ENCODE measurements at places on chromosomes 7 and 10.

GRCh38 chr7:90246171-90246570 is 1.2 kb downstream of the CFAP69 start:
- no peak for DNase-seq

DNA sequence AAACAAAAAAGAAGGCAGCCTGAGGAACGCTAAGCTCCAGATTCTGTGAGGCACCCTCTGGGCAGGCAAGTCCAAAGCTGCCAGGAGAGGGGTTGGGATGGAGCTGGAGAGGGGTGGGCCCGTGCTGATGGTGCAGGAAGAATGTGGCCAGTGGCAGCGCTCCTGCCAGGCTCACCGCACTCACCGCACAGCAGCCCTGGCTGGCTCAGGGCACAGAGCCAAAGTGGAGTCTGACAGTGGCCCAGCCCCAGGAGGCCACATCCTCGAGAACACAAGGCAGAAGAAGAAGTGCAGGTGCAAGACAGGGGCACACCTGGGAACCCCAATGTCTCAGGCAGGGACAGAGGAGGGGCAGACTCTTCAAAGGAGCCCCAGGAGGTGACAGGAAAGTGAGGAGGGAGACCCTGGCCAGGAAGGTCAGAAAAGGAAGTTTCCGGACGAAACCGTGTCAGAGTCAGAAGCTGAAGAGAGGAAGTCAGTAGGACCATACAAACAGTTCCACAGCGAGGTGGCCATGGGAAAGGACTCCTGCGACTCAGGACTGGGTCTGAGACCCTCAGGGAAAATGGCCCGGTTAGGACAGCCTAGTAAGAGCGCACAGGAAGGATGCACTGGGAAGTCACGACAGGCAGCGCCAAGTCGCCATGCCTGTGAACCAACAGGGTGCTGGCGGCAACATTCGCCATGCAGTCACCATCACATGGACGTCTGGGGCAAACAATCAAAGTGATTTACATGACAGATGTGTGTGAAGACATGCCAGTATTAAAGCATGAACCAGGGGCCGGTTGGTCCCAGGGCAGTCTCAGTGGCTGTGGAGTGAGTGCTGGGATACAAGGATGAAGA is 54.4 kb downstream of the COBL start:
- DNase-seq = no peak

- no peak for DNase-seq
Measured at GRCh38 chr7:66185680-66186187, 19.4 kb upstream of the TPST1 start.

- DNase-seq = peak; percentile 58
Measured at GRCh38 chr7:116588641-116589594, 64.1 kb downstream of the CAV1 start.

DNA sequence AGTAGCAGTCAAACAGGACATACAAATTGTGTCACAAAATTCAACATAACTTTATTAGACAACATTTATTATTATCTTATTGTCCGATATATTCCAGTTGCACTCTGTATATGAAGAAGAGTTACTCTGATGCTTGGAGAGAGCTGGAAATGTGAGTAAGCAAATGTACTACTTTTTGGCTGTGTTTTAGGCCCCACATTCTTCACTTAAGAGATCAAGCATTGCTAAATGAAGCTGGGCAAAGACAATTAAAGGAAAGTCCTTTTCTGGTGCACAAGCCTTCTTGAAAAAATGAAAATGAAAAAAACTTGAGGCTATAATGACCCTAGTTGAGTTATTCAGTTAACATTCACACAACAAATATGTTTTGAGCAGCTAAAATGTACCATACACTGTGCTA is 26.1 kb downstream of the MYPN start:
- no peak for DNase-seq

- DNase-seq = no peak
Measured at GRCh38 chr7:77796960-77797359, 1.3 kb downstream of the TMEM60 start.

DNA sequence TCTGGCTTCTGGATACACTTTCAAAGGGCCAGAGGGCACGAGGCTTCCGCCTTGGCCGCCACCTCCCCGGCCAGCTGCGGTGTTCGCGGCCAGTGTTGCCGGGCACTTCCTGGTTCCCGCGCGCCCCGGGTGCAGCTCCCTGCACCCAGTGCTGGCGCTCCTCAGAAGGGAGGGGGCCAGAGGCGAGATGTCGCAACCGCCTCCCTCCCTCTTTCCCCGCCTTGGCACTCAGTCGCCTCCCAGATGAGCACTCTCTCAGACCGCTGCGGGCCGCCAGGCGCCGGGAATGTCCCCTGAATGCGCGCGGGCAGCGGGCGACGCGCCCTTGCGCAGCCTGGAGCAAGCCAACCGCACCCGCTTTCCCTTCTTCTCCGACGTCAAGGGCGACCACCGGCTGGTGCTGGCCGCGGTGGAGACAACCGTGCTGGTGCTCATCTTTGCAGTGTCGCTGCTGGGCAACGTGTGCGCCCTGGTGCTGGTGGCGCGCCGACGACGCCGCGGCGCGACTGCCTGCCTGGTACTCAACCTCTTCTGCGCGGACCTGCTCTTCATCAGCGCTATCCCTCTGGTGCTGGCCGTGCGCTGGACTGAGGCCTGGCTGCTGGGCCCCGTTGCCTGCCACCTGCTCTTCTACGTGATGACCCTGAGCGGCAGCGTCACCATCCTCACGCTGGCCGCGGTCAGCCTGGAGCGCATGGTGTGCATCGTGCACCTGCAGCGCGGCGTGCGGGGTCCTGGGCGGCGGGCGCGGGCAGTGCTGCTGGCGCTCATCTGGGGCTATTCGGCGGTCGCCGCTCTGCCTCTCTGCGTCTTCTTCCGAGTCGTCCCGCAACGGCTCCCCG is at the start of gene FFAR4:
TSS of gene FFAR4 (plus strand) at position 231 of the 842 bp plus-strand sequence. CDS start at position 287, 56 bp downstream.
- DNase-seq = no peak

GRCh38 chr10:76041551-76041950 is 610.1 kb downstream of the LRMDA start:
- DNase-seq = no peak

DNA sequence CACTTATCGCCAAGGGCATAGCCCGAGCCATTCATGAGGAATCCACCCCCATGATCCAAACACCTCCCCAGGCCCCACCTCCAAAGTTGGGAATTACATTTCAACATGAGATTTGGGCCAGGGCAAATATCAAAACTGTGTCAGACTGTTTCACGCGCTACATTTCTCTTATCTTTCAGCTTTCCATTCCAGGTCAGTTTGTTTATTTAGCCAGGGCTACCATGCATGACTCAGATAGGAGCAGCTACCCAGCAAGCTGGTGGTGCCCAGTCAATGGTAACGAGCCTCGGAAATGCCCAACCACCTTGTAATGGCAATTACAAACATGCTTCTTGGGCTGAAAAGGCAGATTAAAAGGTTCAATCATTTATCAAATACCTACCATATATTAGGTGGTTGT is 43.6 kb upstream of the BAMBI start:
- no peak for DNase-seq
